Left renal cortex interstitium (tissue), 4 donors: ENCODE measurements at places on chromosomes 3 and 15.

- no peak for DNase-seq
These were observed 299.9 kb downstream of the MECOM start for GRCh38 chr3:169363318-169364265.

DNA sequence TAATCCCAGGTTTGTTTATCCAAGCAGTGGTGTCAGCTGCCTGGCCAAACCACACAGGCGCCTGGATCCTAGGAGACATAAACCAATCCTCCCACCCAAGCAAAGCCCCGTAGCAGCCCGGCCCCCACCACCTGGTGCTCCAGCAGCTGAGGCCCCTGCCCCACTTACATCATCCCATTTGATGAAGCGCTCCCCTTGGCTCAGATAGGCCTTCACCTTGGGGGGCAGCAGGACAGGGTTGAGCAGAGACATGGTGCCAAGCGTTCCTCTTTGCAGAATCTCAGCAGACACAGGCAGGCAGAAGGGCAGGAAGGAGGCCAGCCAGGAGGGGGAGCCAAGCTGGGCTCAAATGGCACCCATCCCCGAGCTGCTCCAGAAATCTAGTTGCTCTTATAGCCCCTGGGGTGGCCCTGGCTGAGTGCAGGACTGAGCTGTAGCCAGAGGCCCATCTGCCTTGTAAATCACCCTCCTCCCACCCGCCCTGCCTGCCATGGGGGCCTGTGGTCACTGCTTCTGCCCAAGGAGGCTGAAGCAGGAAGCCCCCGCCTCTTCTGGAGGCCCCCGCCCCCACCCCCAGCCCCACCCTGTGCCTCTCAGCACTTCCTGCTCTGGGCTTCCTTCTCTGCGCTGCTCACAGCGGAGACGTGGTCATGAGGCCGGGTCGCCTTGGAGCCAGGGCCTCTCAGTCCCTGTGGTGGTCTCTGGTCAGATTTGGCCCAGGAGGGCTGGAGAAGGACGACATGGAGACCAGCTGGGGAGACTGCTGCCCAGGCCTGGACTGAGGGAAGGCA, at the start of gene PLCB2:
Gene PLCB2 (minus strand): TSS at position 515 of the 791 bp plus-strand sequence. CDS start 263 bp downstream, at position 252.
- DNase-seq = no peak

DNA sequence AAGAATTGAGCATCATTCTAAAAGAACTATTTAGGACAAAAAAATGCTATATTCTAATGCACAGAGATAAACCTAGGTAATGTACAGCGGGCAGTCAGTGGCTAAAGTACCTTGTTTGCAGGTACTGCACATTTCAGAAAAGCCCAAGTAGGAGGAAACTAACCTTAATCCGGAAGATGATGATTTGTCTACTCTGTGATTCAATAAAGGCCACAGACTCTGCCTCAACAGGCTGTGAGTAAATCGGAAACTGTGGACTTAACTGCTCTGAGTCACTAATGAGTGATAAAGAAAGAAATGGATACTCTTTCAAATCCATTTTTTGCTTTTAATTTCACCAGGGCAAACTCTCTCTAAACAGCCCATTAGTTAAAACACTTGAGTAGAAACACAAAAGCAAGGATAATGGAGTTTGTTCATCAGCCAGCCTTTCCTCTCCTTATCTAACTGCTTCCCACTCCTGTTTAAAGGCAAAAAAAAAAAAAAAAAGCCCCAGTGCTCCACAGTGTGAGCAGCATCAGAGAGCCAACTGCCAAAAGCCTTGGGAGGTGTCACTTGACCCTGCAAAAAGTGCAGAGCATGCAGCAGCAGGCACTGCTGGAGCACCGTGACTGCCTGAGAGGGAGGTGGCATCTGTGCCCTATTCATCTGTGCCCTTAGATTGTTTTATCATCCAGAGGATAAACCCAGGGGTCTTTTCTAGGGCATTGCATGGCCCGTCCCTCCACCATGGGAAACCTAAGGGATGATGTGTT, 187.7 kb downstream of the SATB1 start:
- no peak for DNase-seq

GRCh38 chr15:63950911-63951481, 95.3 kb downstream of the DAPK2 start:
- DNase-seq = no peak

DNA sequence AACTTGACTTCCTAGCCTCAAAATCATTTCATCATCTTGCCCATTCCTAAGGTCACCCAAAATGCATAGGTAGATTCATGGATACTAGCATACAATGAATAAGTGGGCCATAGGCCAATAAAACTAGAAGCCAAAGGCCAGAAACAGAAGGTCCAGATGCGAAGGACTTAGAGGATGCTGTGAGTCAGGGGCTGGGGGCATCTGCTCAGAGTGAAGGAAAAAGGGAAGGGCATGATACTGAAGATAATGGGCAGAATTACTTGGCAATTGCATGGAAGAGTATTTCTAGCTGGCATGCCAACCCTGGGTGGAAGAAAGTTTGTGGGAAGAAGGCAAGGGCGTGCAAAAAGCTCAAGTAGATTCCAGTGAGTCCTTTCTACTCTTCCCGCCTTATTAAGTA, 27.5 kb downstream of the ILDR1 start:
- no peak for DNase-seq

GRCh38 chr15:65994832-65995231, 125.5 kb downstream of the RAB11A start:
- DNase-seq = no peak

- no peak for DNase-seq
These were observed 27.6 kb downstream of the SUCNR1 start for GRCh38 chr3:151900884-151901643.

- DNase-seq = no peak
These were observed 50.7 kb upstream of the IGF1R start for GRCh38 chr15:98597666-98598065.

- DNase-seq = no peak
These were observed 104.5 kb upstream of the BFSP2 start for GRCh38 chr3:133295199-133295901.

DNA sequence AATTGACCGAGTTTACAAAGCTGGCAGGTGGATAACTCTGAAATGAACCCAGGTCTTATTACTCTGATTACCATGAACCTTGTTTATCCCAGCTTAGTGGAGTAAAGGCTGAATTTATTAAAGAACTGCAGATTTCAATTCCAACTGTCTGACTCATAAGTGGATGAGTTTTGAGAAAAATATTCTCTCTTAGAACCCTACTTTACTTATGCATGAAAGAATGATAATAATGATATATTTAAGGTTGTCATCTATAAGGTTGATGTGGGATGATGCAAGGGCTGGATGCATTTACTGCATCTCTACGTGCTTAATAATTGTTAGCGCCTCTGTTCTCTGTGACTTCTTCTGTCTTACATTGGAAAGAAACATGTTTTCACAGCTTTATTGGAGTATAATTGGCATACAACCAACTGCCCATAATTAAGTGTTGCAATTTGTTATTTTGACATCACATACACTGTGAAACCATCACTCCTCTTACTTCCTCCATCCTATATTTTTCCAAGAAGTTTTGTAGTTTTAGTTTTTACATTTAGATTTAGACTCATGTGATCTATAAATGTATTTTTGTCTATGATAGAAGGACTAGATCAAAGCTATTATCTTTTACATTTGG, 771.2 kb upstream of the ARRDC4 start:
- DNase-seq = no peak

- no peak for DNase-seq
These were observed 11.3 kb downstream of the EHD4 start for GRCh38 chr15:41961001-41961518.

GRCh38 chr3:100169201-100169920, 55.1 kb upstream of the FILIP1L start:
- DNase-seq = no peak

DNA sequence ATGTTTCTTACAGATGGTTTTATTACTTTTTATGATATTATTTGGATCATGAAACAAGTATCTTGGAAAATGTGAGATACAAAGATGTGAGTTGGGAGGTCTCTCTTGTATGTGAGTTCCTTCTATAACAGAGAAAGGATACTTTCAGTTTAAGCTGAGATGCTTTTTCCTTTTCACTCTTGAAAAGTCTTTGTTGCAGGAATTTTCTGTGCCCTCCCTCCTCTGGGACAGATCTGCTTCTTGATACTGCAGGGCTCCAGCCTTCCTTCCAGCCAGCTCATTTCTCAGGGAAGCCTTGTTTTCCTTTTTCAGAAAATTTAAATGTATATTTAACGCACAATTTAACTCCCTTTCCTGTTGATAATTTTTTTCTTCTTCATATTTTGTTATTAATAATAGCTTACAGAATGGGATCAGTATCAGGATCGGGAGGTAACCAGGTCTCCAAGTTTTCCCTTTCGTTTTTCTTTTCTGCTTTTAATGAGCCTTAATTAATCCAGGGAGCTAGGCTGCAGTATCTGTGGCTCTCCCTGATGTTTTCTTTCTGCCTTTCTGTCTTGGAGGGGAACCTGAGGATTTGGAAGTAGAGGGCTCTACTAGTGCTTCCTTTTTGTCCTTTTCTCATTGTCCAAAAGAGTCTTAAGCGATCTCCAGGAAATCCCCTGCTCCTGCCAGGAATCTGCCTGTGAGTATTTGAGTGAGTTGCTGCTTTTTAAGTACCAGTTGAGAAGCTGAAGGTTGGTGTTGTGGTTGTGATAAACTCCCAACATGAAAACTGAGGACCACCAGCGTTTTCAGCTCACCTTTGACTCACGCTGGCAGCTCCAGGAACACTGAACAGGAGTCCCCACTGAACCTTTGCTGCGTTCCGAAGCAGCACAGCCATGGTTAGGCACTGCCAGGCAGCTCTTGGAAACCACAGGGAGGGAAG, 105.7 kb downstream of the IGF1R start:
- no peak for DNase-seq

- DNase-seq = no peak
These were observed 71.8 kb downstream of the TMEM44 start for GRCh38 chr3:194561306-194561974.

DNA sequence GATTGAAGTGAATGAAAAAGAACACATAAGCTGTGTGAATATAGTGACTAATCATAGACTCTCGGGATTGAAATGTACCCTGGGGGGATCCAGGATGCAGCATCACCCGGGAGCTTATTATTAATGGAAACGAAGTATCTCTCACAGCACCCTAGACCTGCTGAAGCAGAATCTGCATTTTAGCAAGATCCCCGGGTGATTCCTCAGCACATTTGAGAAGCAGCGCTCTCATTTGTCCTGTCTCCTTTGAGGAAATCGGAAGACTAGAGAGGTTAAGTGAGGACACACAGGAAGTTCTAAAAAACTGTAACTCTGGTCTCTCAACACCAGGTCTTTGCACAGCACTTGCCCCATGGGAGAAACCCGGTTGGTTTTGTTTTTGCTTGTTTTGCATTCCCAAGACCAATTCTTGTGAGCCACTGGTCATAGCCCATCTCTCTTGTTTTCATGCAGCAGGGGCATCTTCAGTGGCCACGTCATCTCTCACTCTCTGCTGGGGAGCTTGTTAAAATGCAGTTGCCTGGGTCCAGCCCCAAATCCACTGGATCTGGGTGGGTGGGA, 30.2 kb downstream of the ZNF710 start:
- no peak for DNase-seq

GRCh38 chr3:123134671-123135070, 67.1 kb upstream of the SEC22A start:
- no peak for DNase-seq

GRCh38 chr3:132549890-132550578, 47.0 kb upstream of the ACKR4 start:
- no peak for DNase-seq

DNA sequence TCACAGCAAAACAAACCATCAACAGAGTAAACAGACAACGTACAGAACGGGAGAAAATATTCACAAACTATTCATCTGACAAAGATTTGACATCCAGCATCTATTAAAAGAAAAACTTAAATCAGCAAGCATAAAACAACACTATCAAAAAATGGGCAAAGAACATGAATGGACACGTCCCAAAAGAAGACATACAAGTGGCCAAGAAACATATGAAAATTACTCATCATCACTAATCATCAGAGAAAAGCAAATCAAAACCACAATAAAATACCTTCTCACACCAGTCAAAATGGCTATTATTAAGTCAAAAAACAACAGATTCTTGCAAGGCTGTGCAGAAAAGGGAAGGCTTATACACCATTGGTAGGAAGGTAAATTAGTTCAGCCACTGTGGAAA, 13.7 kb upstream of the SERPINI2 start:
- no peak for DNase-seq

- DNase-seq = no peak
These were observed 715.6 kb downstream of the ROBO1 start for GRCh38 chr3:79052054-79052681.

DNA sequence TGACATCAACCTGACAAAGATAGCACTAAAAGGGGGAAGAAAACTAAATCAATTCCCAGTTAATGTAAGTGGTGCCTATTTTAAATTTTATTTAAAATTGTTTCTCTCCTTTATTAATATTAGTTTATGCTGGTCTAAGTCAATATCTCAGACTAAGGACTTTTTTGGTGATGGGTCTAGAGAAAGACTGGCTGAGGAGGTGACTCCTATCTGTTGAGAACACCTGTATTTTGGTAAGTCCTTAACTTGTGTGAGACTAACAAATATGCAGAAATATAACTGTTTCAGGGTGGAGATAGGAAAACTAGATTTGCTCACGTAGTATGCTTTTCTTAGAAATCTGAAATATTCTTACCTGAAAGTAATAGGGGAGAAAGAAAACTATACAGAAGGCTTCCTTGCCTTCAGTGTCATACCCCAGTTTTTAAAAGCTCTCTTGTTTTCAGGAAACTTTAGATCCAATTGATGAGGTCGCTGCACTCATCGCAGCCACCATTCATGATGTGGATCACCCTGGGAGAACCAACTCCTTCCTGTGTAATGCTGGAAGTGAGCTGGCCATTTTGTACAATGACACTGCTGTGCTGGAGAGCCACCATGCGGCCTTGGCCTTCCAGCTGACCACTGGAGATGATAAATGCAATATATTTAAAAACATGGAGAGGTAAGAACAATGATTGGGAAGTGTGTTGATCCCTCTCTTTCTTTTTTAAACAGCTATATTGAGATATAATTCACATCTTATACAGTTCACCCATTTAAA, 138.9 kb downstream of the PDE8A start:
- no peak for DNase-seq

DNA sequence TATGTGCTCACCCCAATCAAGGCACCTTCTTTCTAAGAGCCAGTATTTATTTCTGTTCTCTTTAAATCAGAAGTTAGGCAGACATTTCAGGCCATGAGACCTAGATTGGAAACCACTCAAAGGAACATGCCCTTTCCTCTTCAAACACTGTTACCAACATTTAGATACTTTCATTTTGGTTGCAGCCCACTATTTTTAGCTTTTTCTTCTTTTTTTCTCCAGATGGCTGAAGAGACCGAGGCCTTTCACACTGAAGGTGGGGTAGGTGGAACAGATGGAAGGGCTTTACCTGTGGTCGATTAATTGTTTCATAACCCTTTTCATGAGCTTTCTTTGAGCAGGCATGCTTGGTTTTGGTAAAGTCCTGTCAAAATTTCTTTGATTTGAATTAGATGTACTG, 10.9 kb upstream of the LZTFL1 start:
- DNase-seq = no peak
